ENCODE measurements at places on chromosomes 3 and 15.

DNA sequence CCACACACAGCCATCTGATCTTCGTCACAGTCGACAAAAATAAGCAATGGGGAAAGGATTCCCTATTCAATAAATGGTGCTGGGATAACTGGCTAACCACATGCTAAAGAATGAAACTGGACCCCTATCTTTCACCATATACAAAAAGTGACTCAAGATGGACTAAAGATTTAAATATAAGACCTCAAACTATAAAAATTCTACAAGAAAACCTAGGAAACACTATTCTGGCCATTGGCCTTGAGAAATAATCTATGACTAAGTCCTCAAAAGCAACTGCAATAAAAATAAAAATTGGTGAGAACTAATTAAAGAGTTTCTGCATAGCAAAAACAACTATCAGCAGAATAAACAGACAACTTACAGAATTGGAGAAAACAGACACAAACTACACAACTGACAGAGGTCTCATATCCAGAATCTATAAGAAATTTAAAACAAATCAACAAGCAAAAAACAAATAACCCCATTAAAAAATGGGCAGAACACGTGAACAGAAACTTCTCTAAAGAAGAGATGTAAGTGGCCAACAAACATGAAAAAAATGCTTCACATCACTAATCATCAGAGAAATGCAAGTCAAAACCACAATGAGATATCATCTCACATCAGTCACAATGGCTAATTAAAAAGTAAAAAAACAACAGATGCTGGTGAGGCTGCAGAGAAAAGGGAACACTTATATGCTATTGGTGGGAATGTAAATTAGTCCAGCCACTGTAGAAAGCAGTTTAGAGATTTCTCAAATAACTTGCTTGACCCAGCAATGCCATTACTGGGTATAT is 104.0 kb downstream of the NR1I2 start:
- DNase-seq: no peak

DNA sequence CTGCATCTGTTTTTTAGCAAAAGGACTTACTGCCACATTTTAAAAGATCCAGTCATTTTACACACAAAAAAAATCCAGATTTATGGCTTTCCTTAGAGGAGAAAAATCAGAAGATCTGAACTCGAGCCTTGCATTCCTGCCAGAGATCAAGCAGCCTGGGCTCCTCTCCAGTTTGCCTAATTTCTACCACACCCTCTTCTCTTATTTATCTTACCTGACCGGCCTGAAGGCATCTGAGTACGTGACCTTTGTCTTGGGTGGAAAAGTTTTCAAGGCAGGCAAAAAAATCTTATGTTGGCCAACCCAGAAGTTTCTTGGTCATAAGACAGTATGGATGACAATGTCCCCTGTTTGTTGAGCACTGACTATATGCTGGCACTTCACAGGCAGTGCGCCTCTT is 60.3 kb downstream of the CHRD start:
- DNase-seq: no peak

DNA sequence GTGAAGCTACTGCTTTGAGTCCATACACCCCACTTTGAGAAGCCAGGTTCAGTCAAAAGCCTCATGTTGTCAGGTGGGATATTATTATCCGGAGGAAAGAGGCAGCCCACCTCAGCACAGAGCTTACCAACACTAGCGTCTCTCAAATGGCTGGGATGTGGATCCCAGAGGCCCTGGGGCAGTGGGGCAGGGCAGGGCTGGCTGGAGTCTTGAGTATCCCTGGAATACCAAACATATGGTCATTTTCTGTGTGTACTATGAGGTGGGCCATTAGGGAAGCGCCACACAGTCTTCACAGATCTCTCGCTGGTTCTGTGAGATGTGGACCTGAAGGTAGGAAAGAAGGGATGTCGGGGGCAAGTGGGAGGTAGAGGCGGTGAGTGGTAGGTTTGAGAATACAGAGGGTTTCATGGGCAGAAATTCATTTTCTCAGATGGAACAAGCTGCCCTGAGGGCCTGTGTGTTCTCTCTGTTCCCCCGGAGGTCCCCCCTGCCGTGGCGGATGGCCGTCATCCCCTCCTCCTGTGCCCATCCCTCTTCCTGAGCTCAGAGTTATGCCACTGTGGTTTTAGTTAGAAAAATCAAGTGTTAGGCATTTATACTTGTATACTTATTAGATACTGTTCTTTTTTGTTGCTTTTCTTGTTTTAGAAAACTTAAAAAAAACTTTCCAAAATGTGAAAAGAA is 66.4 kb downstream of the USP13 start:
- no peak for DNase-seq

DNA sequence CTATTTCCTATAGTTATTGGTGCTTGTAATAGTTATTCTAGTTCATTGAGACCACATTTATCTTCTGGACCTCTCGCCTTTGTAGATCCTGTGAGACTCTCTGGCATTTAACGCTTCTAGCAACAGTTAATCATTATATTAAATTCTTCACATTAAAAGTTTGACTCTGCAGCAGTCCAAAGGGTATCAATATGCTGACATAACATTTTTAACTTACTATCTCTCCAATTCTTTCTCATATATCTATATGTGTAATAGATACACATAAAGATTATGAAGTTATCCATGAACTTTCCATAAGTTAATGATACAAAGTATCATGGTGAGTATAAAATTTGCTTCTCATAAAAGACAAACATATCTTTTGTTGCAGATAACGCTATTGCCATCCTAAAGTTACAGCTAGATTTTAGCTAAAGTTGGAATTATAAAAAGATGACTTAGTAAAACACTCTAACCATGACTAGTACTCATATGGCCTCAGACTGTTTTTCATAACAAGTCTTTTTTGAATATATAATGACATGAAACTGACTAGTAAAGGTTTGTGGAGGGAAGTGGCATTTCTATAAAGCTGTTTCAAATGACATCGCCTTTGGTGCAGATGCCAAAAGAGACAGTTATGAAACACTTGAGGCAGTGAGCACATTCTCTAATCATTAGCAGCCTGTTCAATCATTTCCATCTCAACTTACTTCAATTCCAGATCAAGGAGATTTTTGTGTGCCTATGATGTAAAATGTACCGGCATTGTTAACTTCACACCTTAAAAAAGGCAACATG is 379.3 kb upstream of the CBLB start:
- no peak for DNase-seq

DNA sequence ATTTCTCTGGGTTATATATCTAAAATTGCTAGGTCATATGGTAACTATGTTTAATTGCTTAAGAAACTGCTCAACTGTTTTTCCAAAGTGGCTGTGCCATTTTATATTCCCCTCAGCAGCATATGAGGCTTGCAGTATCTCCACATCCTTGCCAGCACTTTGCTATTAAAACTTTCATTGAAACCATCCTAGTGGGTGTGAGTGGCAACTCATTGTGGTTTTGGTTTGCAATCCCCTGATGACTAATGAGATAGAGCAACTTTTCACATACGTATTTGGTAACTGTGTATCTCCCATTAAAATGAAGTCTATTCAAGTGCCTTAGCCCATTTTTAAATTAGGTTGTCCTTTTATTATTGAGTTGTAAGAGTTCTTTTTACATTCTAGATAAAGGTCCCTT is 17.3 kb downstream of the KPNA1 start:
- peak; percentile 29 for DNase-seq

DNA sequence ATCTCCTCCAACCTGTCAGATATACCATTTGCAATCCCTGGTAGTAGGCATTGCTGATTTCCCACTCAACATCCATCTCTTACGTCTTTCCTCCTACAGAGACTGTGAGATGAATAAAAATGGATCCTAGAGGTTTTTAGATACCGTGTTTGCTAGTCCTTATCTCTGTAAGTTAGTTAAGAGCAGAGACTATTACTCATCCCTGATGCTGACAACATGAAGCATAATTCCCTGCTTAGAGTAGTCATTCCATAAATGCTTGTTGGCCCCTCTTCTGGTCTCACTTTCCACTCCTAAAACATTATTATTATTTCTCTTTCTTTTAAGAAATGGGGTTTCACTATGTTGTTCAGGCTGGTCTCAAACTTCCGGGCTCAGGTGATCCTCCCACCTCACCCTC is 136.2 kb downstream of the RTP4 start:
- DNase-seq: no peak

GRCh38 chr3:21417991-21418390 is 333.0 kb downstream of the ZNF385D start:
- DNase-seq: no peak

- DNase-seq: no peak
These were observed 28.0 kb upstream of the VGLL4 start for GRCh38 chr3:11671648-11672100.

GRCh38 chr15:36936613-36937012 is 163.7 kb downstream of the MEIS2 start:
- DNase-seq: no peak

DNA sequence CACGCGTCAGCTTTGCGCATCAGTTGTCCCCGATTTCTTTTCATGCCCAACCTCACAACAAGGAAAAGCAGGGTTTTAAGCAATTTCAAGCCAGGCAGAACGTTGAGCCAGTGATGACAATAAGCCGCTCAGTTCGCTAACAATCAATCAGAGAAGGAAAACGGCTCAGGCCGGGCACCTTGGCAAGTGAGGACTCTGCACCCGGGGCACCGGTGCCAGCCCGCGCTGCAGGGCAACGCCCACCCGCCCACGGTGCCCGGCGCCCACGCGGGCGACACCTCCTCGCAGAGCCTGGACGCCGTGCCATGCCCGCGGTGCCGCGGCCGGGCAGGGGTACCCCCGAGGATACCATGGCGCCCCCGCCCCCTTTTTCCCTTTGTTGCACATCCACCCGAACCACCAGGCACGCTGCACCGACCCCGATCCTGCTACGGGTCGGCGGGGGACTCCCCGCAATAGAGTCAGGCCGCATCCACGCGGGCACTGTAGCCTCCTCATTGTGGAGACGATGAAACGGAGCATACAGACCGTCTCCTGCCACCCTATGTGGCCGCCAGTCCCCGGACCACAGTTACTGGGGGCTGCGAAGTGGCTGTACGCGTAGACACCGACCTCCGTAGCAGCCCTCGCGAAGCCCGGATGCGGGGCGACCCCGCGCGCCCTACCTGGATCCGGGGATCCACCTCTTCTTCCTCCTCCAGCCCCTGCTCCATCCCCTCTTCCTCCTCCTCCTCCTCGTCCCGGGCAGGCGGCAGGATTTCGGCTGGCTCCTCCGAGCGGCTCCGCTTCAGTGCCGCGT is 581 bp downstream of the SH3BP5 start:
- no peak for DNase-seq

All from CD4-positive, alpha-beta T cell treated with Interleukin-6 at 100 ng/mL for 8 hours (primary cell).